ENCODE measurements at places on chromosomes 2 and 18.

- no peak for DNase-seq
These were observed 119.7 kb upstream of the NFATC1 start for GRCh38 chr18:79275992-79276391.

- no peak for DNase-seq
These were observed 210.0 kb upstream of the SALL3 start for GRCh38 chr18:78769502-78770105.

- DNase-seq: no peak
These were observed 36.1 kb downstream of the BCL2 start for GRCh38 chr18:63283305-63284094.

GRCh38 chr2:179049203-179049545, 763 bp downstream of the CCDC141 start:
- DNase-seq: no peak

Data from LNCaP clone FGC (cell line).